ENCODE measurements at places on chromosomes 13 and 19.

GRCh38 chr19:913080-913748 lies at the start of gene R3HDM4:
TSS of gene R3HDM4 (minus strand) at chr19:913219. CDS start at chr19:913157, 62 bp downstream.
- DNase-seq, result peak; percentile 40

GRCh38 chr19:2059422-2060201 lies 8.6 kb upstream of the MKNK2 start:
- no peak for DNase-seq

- no peak for DNase-seq
Observed at GRCh38 chr13:101949681-101950080, 452.2 kb downstream of the FGF14 start.

DNA sequence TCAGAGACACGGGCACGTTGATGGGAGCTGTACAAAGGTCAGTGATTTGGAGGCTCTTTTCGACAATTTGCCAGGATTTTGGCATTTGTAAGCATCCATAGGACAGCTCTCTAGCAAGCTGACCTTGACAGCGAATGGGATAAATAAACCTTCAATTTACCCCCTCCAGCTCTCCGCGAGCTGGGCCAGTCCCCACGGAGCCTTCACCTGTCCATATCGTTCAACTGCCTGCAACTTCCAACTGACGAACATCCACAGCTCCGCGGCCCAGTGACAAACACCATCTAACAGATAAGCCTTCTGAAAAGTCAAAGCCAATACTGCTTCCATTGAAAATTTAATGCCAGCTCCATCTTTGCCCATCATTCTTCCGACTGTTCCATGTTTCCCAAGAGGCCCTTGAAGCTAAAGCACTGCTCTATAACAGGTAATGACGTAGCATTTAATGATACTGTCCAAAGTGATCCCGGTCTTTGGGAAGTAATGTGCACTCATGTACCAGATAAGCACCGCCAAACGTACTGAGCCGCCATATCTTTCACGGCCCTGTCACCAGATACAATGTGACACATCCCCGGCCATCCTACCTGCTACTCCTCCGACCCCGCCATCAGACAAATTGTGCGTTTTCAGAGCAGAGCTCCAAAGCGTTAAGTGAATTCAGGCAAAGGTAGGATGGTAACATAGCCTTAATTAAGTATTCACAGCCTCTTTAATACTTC lies 365.3 kb upstream of the ZNF507 start:
- DNase-seq, result no peak

- DNase-seq, result no peak
Observed at GRCh38 chr19:11247391-11247790, 8.0 kb downstream of the ANGPTL8 start.

DNA sequence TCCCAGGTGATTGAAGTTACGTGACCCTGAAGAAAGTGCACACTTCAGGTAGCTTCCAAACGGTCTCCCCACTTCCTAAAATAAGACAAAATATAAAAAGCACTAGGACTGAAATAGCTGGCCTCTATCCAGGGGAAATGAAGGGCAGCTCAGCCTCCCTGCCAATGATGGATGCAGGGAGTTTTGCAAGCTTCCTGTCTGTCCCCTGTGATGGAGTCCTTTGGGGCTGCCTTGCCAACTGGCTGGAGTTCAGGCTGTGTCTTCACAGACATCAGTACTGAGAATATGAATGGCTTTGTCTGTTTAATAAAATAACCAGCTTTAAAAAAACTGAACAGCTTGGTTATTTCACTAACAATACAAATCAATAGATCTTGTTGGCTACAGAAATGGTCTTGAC lies 101.4 kb upstream of the GPR12 start:
- DNase-seq, result no peak

GRCh38 chr13:113371061-113371460 lies 7.1 kb upstream of the GRTP1 start:
- no peak for DNase-seq

GRCh38 chr13:101298517-101298916 lies 117.8 kb downstream of the NALCN start:
- no peak for DNase-seq

DNA sequence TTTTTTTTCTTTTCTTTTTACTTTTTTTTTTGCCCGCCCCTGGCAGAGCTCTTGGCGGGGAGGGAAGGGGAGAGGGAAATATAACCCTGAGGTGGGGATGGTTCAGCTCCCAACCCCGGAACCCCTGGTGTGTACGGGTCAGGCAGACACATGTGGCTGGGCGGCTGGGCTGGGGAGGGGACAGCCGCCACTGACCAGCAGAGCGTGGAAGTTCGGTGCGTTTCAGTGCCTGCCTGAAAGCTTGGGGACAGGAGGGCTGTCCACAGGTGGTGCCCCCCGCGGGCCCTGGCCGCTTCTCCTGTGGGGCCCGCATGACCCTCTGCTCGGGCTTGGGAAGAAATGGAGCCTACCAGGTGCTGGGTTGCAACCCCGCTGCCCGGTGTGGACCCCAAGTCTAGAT lies 5.2 kb upstream of the MYDGF start:
- DNase-seq, result no peak

DNA sequence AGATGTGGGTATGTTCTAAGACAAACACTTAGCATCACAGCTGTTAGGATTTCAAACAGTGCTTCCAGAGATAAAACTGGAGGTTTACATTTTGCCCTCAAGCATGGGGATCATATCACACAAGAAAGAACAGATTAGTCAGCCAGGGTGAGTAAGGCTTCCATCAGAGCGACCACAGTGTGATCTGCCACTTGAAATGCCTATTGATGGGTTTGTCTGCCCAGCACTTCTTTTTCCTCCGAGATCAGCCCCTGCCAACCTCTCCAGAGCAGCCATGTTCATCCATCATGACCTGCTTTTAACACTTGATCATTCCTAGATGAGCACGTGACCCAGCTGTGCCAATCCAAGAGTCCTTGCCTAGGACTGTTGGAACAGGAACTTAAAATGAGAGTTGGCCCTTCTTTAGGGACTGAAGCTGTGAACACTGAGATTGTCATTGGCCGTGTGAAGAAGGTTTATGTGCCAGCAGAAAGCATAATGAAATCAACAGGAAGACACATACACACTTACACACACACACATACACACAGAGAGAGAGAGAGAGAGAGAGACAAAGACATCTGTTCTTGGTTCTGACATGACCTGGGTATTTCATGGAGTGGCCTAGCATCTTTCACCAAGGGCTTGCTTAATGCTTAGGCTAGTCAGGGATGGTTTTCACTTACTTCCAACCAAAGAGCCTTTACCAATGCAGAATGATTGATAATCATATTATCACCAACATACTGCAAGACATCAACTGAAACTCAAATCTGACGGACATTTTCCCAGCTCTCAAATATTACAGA lies 5.2 kb upstream of the CEBPG start:
- DNase-seq, result no peak

DNA sequence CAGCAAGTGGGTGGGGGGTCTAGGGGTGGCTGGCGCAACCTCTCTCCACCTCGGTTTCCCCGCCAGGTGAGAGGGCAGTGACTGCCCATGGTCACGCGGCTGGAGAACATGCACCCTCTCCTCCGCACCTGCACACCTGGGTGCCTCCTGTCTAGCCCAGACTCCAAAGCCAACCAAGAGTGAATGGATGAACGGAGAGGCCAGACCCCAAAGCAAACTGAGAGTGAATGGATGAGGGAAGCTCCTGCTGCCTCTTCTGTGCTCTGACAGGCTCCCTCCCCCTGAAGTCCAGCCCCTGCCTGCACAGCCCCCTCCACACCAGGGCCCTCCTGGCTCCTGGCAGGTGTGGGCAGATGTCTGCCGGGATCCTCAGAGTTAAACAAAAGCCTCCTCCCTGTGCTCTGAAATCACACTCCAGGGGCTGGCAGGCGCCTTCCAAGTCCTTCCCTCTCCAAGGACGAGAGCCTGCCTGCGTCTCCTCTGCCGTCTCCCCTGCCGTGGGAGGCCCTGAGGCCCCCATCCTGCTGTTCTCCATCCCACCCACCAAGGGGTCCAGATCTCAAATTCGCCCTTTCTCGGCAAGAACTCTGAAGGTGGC lies 2.2 kb downstream of the SBNO2 start:
- DNase-seq, result no peak

DNA sequence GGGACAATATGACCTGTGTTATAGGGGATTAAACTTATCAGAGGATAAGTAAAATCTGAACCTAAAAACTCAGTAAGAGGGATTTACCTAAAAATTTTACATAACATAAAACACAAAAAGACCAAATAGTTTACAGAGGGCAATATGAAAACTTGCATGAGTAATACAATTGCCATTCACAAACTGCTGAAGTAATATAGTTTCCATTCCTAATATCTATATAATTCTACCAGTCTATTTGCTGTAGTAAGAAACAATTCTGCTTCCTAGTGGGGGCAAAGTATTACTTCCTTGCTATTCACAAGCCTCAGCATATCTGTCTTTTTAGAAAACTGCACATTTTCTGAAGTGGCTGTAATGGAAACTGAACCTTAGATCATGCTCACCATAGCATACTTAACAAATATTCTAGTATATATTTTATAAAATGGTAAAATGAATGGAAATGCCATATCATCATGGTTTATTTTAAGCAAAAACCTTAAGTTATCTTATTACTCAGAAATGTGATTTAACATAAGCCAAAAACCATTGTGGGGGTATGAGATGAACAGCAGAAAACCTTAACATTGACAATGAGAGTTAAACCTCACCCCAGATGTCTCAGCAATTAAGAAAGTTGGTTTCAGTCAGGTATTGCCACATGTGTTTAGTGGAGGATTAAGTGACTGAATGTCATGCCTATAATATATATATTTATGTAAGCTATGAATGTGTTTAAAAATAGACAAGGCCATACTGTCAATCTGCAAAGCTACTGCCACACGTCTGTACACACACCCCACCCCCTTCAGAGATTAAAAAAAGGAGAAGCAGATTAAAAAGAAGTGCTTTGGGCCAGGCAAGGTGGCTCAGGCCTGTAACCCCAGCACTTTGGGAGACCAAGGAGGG lies 136.8 kb downstream of the MIPEP start:
- no peak for DNase-seq

- DNase-seq, result no peak
Observed at GRCh38 chr13:73168953-73169401, 110.2 kb downstream of the KLF5 start.

DNA sequence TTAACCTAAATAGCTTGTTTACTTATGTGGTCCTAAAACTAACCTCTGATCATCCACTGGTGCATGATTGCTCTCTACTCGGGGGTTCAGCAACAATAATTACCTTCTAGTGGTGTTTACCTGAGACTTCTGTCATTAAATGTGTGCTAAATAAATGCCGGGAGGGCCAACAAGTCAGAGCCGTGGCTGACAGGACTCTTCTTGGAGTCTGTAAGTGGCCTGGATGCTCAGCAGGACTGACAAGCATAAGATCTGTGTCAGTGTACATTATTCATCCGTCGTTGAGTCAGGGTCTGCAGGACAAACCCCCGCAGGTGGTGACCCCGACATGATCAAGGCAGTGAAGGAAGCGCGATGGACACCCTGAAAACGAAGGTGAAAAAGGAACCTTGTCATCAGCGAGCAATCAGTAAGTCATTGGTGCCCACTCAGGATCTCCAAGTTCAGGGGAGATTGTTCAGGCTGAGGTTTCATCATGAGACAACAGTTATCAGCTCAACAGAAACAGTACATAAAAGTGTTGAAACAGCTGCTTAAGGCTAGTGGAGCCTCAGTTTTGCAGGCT lies 1466.9 kb downstream of the UQCRFS1 start:
- no peak for DNase-seq

- DNase-seq, result no peak
Observed at GRCh38 chr13:74978591-74978990, 503.4 kb downstream of the TBC1D4 start.

Data from NCI-H1436 (cell line).